ENCODE measurements at places on chromosomes 6 and 20.

DNA sequence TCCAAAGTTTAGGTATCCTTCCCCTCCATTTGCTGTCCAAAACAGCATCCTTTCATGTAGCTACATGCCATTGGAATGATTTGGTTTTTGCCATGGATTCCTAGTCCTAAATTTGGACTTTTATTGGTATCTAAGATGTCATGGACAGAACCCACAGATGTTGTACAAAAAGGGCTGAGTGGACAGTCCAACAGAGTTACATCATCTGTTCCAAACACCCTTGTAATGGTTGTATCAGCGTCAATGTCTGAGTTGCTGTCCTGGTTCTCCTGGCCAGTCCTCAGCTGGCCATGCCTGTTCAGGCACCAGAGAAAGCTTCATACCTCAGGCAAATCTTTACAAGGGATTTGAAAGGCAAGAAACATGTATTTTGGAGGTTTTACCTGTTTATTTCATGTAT is 191.3 kb downstream of the ESR1 start:
- DNase-seq, result no peak

GRCh38 chr6:36607683-36608386 is 13.7 kb downstream of the SRSF3 start:
- no peak for DNase-seq

- no peak for DNase-seq
These were observed 73.6 kb downstream of the NDUFAF5 start for GRCh38 chr20:13858439-13858838.

DNA sequence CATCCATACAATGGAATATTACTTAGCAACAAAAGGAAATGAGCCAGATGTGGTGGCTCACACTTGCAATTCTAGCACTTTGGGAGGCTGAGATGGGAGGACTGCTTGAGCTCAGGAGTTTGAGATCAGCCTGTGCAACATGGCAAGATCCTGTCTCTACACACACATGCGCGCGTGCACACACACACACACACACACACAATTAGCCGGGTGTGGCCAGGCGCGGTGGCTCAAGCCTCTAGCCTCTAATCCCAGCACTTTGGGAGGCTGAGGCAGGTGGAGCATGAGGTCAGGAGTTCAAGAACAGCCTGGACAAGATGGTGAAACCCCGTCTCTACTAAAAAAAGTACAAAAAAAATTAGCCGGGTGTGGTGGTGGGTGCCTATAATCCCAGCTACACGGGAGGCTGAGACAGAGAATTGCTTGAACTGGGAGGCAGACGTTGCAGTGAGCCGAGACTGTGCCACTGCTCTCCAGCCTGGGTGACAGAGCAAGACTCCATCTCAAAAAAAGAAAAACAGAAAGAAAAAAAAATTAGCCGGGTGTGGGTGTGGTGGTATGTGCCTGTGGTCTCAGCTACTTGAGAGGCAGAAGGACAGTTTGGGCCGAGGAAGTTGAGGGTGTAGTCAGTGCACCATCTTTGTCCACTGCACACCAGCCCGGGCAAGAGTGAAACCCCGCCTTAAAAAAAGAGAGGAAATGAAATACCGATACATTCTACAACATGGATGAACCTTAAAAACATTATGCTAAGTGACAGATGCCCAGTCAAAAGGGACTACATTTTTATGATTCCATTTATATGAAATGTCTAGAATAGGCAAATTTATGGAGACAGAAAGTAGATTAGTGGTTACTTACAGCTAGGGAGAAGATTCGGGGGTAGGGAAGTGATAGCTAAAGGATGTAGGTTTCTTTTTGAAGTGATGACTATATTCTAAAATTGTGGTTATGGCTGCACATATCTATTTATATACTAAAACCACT is 52.5 kb downstream of the RBL1 start:
- no peak for DNase-seq

DNA sequence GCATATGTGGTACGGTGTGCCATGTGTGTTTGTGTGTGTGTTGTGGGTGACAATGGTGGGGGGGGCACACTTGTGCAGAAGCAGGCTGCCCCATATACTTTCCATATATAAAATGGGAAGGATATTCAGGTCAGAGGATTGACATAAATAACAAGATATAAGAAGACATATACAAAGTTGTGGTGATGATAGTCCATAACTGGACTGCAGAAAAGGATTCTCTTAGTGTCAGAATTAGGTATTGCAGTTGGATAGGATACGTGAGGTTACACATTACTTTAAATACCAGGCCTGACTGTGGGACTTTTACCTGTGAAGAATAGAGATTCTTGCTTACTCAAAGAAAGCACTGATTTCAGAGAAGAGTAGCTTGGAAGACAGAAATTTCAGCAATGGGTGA is 1260.3 kb downstream of the EPHA7 start:
- no peak for DNase-seq

GRCh38 chr6:30814146-30815040 is 69.9 kb upstream of the DDR1 start:
- DNase-seq, result no peak

DNA sequence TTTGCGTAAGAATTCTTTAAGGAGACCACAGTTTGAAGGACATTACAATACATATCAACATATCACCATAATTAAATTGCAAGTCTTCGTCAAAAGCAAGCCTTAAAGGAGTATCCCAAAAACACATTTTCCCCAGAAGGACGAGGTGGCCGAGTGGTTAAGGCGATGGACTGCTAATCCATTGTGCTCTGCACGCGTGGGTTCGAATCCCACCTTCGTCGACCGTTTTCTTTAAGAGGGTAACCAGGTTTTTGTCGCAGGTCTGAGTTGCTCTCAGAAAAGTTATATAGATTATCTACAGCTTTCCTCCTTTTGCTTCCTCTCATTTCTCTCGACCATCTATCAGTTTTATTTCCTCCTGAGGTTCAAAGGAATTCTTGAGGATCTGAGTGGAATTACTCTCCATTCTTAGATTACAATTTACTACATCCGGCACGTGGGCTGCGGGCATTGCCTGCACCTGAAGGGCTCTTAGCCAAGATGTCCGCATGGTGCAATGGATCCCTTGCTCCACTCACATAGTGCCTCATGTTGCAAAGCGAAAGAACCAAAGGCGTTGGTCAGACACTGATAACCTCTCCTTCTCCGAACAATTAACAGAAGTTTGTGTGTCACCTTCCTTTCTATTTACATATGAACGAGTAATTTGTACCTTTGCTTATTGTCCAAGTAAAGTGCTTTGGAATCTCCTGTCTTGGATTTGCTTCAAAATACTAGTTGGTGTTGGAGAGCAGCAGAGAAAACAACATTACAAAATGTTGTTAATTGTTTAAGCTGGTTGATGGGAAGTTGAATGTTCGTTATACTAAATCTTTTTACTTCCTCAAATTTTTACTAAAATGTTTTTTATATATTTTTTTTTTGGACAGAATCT is 14.0 kb downstream of the POM121L2 start:
- DNase-seq, result no peak

- no peak for DNase-seq
These were observed 25.5 kb upstream of the CAP2 start for GRCh38 chr6:17367868-17368267.

- DNase-seq, result no peak
These were observed 401.8 kb downstream of the PREX1 start for GRCh38 chr20:48425817-48426612.

GRCh38 chr6:127177030-127177922 is 58.8 kb downstream of the RSPO3 start:
- no peak for DNase-seq

DNA sequence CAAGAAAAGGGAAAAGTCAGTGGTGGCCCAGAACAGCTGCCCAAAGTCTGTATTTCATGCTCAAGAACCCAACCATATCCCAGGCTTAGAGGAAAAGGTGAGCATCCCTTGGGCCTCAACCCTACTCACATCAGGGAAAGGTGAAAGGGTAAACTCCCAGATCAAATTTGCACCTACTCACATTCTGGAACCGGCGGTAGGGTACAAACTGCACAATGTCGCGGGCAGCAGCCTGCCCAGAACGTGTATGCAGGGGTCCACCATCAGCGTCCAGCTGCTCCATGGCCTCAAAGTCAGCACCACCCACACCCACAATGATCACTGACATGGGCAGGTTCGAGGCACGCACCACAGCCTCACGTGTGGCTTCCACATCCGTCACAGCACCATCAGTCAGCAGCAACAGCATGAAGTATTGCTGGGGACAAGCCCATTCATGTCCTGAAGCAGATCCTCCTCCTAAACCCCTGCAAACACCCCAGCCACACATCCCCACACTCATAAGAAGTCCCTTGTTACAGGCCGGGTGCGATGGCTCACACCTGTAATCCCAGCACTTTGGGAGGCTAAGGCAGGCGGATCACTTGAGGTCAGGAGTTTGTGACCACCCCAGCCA is 10.9 kb downstream of the SPAG4 start:
- DNase-seq, result no peak
